ENCODE measurements at places on chromosomes 2 and 18. TPM values are rescaled to one million over a fixed set of nuclear protein-coding genes. Genes with fewer than 3 reads are reported as not detected.

Gene RAD51AP2
- total RNA-seq: 0.10 TPM

DNA sequence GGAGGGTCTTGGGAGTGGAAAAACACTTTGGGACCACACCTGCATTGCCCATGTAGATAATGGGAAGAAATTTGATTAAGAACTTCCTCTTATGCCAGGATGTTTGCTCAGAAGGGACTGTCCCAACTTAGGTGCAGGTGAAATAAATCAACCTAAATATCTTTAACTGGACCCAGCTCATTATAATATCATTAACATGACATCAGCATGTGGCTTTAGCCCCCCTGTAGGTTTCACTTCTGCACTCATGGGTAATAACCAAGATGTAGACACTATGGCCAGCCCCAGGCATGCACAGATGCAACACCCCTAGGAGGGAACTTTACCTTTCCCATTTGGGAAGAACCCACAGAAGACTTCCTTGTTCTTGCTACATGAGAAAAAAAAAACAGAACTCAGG, 227.4 kb upstream of the ZNF804A start:
- no peak for DNase-seq

DNA sequence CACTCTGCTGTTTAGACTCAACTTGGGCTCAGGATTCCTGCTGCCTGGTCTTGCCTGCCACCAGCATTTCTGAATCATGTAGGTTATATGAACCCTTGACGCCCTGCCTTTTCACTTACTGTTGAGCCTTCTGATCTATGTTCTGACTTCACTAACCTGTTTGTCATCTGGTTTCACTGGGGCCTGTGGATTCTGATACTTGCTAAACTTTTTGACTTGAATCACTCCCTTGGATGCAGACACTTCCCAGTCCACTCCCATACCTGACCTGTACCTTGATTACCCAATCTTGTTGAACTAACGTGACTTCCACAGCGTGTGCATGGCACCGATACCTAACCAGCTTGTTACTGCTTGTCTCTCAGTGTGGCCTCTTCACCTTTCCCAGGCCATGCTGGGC, 35.6 kb upstream of the SPAG16 start:
- DNase-seq: no peak

Gene PRSS56
- total RNA-seq: not detected

- no peak for DNase-seq
Observed at GRCh38 chr18:13446024-13446423, 227.5 kb downstream of the LDLRAD4 start.
